H1 (cell line): ENCODE measurements at places on chromosomes 2 and 18. TPM values are rescaled to one million over a fixed set of nuclear protein-coding genes. Genes with fewer than 3 reads are reported as not detected.

- no peak for DNase-seq
Observed at GRCh38 chr2:62506421-62506750, 391 bp upstream of the TMEM17 start.

DNA sequence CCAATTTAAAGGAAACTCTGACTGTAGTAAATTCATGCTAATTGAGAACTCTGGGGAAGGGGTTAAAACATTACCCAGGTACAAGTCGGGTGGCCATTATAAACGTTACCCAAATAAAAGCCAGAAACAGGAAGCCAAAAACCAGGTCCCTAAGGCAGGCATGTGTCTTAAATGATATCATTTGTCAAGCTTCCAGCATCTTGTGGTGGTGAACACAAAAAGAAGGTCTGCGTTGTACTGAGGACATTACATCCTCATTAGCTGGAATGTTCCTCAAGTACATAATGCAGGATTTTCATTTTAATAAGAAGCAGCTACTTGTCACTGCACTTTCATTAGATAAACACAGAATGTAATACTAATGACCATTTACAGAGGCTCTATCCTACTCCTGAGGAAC is 10.9 kb downstream of the PTGR3 start:
- DNase-seq, result no peak

GRCh38 chr2:239580199-239580527 is 179.3 kb upstream of the HDAC4 start:
- no peak for DNase-seq

The HDLBP gene
- 329 and 360 TPM in 2 replicates for total RNA-seq

The UGT1A8 gene
- not detected in 2 replicates for total RNA-seq
